ENCODE measurements at places on chromosomes 7 and 10.

GRCh38 chr10:58266003-58266825 is 1.5 kb downstream of the IPMK start:
- DNase-seq = no peak

DNA sequence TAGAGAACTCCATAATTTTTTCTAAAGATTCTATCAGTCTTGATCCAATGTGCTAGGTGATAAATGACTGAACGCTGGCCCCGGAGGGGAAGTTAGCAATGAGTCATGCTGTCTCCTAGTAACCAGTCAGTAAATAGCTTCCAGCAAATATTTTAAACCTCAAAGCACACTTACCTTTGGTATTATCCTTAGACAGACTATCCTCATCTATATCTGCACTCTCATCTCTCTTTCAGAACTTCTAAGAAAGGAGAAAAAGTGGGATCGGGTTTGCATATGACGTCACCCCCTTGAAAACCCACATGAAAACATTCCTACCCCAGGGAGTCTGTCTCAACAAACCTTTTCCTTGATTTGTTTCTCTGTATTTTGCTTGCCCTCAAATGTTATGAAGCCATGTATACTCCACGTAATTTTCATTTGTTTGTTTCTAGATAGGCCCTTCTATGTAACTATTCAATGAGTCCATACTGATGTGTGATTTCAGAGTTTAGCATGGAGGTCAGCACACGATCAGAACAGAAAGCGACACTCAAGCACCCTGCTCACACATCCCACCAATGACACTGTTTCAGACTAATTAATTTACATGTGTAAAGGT is 174.9 kb upstream of the NRP1 start:
- no peak for DNase-seq

GRCh38 chr10:3006607-3007006 is 60.7 kb upstream of the PFKP start:
- no peak for DNase-seq

DNA sequence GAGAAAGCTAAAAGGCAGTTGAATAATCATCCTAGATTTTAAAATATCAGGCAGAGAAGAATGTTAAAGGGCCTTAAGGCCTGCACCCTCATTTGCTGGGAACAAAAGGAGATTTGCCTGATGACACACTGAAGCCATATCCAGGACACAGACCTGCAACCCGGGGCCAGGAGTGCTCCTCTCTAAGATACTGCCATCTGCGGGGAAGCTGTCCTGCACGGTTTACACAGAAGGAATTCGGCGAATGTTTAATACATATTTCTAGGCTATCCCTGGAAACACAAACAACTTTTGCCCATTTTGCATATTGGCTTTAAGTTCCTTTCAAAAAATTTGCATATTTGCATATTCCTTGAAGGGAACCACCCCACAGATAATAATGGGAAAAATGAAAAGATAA is 52.3 kb downstream of the DYNC1I1 start:
- no peak for DNase-seq

DNA sequence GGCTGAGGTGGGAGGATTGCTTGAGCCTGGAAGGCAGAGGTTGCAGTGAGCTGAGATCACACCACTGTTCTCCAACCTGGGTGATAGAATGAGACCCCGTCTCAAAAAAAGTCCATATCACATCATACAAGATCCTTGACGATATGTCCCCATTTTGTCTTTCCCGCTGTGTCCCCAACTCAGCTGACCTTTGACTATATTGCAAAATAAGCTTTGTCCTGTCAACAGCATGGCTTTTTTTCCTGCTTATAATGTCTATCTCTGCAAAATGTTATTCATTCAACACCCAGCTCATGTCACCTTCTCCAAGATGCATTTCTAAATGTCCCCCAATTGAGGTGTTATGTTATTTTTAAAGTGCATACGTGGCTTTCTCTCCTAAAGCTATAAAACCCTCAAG is 136.0 kb upstream of the KAT6B start:
- DNase-seq = no peak
